ENCODE measurements at places on chromosomes 3 and 15.

- DNase-seq: peak; percentile 44
Observed at GRCh38 chr15:101773496-101774100, 29.7 kb upstream of the OR4F6 start.

- no peak for DNase-seq
Observed at GRCh38 chr3:7695049-7695448, 806.6 kb upstream of the LMCD1 start.

DNA sequence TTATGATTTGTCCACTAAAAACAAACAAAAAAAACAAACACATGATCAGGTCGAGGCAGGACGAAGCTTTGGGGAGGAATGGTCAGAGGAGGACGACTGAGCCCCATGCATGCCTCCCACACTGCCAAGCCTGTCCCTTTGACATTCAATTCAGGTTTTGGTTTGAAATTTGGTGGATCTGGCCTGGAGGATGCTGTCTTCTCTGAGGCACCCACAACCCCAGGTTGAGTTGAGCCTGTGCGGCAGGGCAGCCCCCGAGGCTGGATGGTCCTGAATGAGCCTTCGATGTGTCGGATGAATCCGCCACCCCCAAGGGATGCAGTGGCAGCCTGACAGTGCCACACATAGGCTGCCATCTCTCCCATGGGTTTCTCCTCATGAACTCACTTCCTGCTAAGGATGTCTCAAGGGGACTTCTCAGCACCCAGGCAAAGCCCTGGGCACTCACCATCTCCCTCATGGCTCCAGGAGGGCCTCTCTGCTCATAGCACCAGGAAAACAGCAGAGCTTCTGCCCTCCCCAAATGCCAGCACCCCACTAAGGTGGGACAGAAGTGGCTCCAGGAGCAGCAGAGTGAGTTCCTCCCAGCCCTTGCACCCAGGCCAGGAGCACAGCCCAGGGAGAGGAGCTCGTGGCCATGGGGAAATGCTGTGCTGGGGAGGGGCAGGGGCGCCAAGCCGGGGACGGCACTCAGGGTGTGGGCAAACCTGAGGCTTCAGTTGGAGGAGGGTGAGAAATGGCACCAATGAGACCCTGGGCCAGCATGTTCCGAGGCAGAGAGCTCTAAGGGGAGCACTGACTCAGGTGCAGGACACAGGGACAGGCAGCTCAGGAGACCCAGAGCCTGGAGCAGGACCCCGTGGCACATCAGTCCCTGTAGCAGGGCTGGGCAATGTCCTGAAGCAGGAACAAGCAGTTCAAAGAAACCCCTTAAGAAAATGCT, 18.5 kb downstream of the PRR23E start:
- DNase-seq: no peak

GRCh38 chr3:12966847-12967605, 106.2 kb downstream of the IQSEC1 start:
- no peak for DNase-seq

DNA sequence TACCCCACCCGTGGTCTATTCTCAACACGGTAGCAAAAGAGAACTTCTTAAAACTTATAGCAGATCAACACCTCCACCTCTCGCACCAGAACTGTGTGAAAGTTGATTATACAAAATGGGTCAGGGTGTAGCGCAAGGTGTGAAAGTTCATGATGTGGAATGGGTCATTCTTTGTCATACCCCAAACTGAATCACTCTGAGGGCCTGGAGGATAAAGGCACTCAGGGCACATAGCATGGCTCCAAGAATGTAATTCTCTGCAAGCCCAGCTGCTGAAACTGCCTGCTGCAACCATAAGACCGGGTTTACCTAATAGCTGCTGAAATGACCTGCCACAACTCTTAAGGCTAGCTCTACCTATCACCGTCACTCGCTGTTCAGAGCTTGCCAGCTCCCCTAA, 70.0 kb downstream of the FOXP1 start:
- no peak for DNase-seq

- peak; percentile 21 for DNase-seq
Observed at GRCh38 chr3:19934098-19934566, at the start of gene EFHB. TSS of gene EFHB (minus strand) at chr3:19934217. CDS start at chr3:19934018, 199 bp downstream.

GRCh38 chr15:84748274-84749110, at the start of gene ZNF592:
TSS of gene ZNF592 (plus strand) at chr15:84748592. CDS start at chr15:84782676, 34,084 bp downstream.
- peak; percentile 55 for DNase-seq

DNA sequence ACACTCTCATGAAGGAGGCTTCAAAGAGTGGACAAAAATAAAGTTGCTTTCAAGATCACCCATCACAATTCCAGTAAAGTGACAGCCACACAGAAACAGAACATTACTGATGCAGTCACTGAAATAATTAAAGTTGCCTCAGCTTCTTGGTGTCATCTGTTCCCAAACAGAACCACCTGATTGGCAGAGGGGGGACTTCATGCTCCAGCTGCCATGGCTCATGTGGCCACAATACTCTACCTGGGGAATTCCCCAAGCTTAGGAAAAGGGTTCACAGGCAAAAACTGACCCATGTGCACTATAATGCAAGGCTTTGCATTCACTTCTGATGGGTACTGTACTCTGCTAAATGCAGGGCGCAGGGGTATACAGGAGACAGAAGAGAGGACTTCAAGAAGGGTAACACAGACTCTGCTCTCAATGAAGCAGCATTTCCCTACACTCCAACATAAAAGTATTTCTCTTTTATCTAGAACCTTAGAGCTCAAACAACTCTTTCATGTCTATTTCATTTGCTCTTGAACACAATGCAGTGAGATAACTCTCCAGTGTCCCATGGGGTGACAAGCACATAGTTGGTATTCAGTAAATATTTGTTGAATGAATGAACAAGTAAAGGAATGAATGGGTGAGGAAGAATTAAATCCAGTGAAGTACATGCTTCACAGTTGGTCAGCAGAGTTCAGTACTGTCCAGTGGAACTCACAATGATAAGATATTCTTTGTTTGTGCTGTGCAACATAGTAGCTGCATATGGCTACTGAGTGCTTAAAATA, 8.6 kb upstream of the CTNNB1 start:
- DNase-seq: no peak

GRCh38 chr3:42507761-42508335, 5.4 kb downstream of the VIPR1 start:
- DNase-seq: no peak

Data from COR-L47 (cell line).